ENCODE measurements at places on chromosomes 5 and 9. TPM values are rescaled to one million over a fixed set of nuclear protein-coding genes. Genes with fewer than 3 reads are reported as not detected.

Gene ACOT12
- 0.74 TPM for total RNA-seq

Gene SLC36A2
- total RNA-seq, result not detected

Gene IL3
- not detected for total RNA-seq

Gene PRDM9
- not detected for total RNA-seq

Gene CMBL
- total RNA-seq, result 43.2 TPM

Gene PCDHAC2
- total RNA-seq, result 8.8 TPM

Gene PHAX
- 46.2 TPM for total RNA-seq

Gene DMRT3
- not detected for total RNA-seq

Gene TUBB4B
- total RNA-seq, result 265 TPM

Gene TEX48
- total RNA-seq, result not detected

Gene C9
- total RNA-seq, result 0.05 TPM

Gene BTNL8
- not detected for total RNA-seq

Gene CD274
- total RNA-seq, result 0.21 TPM

Gene SCGB3A2
- 0.39 TPM for total RNA-seq

Gene NPM1
- 1,864 TPM for total RNA-seq

Gene TLR4
- 0.33 TPM for total RNA-seq

Gene DCANP1
- total RNA-seq, result not detected

Gene FAM13B
- total RNA-seq, result 34.9 TPM

Gene PCDHGB4
- 0.21 TPM for total RNA-seq
